Subcutaneous preadipocyte (primary cell): ENCODE measurements at places on chromosomes 4 and X. TPM values are rescaled to one million over a fixed set of nuclear protein-coding genes. Genes with fewer than 3 reads are reported as not detected.

Gene CDS1
- total RNA-seq, result 0.20 TPM in 1 of 2 replicates, not detected in the other

Gene ACSL1
- 66.1 and 95.9 TPM in 2 replicates for total RNA-seq

Gene DMD
- total RNA-seq, result 0.78 and 1.8 TPM in 2 replicates

Gene GABRG1
- not detected in 2 replicates for total RNA-seq

Gene GRK4
- 4.4 and 5.7 TPM in 2 replicates for total RNA-seq

Gene EGF
- 0.20 and 0.73 TPM in 2 replicates for total RNA-seq
